HTR-8/SVneo (cell line): ENCODE measurements at places on chromosomes 4 and X.

GRCh38 chr4:35252866-35253265, 991.4 kb downstream of the ARAP2 start:
- no peak for DNase-seq

GRCh38 chrX:18861511-18861910, 122.4 kb downstream of the PHKA2 start:
- no peak for DNase-seq

GRCh38 chrX:122771933-122772332, 412.1 kb upstream of the GRIA3 start:
- no peak for DNase-seq

- no peak for DNase-seq
Observed at GRCh38 chrX:72554448-72555140, 18.0 kb downstream of the HDAC8 start.

DNA sequence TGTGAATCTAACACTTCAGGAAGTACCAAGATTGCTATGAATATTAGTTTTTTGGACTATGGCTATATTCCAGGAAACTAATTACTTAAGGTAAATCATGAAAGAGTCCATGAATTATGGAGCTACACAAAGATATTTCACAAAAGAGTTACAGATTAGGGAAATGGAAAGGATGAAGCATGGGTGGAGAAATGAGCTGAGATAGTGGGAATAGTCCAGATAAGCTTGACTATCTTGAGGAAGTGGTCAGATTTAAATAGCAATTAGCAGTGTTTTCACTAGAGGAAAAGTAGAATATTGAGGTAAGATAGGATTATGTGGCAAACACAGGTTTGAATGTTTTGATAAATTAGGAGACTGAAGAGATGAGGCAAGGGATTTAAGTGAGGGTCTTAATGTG, 42.1 kb upstream of the C1GALT1C1 start:
- DNase-seq = no peak

- no peak for DNase-seq
Observed at GRCh38 chrX:69117876-69118526, 47.3 kb downstream of the PJA1 start.

DNA sequence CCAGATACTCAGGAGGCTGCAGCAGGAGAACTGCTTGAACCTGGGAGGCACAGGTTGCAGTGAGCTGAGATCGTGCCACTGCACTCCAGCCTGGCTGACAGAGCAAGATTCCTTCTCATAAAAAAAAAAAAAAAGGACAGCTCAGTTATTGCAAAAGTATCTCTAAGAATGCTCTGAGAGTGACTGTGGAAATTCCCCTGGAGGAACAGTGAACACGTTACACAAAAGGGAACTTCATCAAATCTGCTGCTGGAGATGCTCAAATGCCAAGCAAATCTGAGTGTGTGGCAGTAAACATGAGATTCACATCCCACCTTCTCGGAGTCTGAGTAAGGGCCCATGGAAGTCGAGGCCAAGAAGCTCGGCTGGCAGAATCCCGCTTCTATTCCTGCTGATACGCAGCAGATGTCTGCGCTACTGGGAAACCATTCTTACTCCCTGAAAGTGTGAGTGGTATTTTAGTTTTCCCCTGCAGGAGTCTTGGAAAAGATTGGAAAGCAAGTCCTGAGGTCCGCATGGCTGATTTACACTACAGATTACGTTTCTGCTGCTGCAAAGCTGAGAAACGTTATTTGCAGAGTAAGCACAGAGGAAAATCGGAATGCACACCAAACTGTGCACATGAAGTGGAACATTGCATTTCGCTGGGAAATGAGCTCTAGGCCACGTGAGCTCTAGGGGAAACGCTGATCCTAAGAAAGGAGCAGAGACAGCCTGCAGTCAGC, 162.9 kb downstream of the NSUN7 start:
- DNase-seq = no peak

- peak; percentile 25 for DNase-seq
Observed at GRCh38 chr4:156584100-156584499, 387.5 kb downstream of the PDGFC start.

DNA sequence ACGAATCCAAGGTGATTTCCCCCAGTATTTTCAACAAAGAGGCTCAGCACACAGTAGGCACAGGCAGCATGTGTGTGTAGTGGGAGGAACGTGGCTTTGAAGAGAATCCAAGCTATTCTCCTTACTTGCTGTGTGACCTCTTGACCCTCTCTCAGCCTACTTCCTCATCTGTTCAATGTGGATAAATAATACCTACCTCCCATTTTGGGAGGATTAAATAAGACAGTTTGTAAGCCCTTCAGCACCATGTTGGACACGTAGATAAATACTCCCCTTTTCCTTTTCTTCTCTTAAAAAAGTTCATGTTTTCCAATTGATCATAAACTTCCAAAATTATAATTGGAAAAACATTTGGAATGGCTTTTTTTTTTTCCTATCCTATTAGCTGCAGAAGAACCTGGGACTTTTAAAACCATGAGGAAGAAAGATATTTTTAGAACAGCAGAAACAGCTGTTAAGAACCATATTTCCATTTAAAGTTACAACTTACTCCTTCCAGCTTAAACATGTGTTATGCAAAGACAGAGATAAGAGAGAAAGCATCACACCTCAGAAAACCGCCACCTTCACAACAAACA, 56.1 kb upstream of the TMEM131L start:
- no peak for DNase-seq

- DNase-seq = no peak
Observed at GRCh38 chr4:37667197-37668100, 18.7 kb downstream of the RELL1 start.

DNA sequence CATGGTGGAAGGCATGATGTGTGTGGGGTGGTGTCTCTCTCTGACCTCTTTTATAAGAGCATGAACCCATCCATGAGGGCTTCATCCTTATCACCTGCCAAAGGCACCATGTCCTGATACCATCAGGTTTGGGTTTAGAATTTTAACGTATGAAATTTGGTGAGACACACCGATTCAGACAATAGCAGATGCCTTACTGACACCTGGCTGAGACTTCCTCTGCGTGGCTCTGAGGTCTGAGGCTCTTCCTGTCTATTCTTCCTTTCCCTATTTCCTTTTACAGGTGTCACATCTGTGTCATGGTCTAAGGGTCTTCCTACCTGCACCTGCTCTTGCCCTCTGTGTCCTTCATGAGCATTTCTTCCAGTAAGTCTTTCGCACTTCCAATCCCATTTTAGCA, 320.7 kb upstream of the CLNK start:
- DNase-seq = no peak

DNA sequence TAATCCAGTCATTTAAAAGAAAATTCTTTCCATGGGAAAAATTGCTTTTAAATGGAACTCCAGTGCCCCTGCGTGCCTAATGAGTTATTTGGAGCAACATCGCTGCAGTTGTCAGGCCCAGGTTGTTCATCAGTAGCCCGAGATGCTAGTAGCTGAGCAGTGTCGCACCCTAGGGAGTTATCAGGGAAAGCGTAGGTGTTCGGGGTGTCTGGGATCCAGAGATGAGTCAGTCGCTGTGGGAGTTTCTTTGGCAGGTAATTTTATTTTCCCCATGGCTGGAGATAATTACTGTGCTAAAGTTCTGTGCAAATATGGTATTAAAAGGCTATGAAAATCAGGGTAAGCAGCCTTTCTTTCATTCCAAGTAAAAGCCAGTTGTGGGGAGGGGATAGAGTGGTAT, 49.4 kb downstream of the ANXA3 start:
- no peak for DNase-seq

GRCh38 chrX:70970482-70970995, 39.6 kb upstream of the SLC7A3 start:
- DNase-seq = peak; percentile 50
